T-helper 17 cell (primary cell): ENCODE measurements at places on chromosomes 3 and 15.
A peak's percentile ranks its signal among the peaks of the same experiment; 100 is the strongest.

- no peaks in the 10 kb centered on the region for H3K36me3 ChIP-seq
- H3K4me3 ChIP-seq, result no peak overlapping the region
- H3K27me3 ChIP-seq, result no peaks in the 10 kb centered on the region
- peaks cover 16% of the 10 kb centered on the region for H3K4me1 ChIP-seq
- peak overlapping the region; percentile 83 for H3K27ac ChIP-seq
Observed at GRCh38 chr3:49333091-49333490, 6.8 kb downstream of the USP4 start.

- H3K27me3 ChIP-seq, result no peaks in the 10 kb centered on the region
- peaks cover 46% of the 10 kb centered on the region for H3K4me1 ChIP-seq
- no peak for DNase-seq
- H3K4me3 ChIP-seq, result no peak overlapping the region
- H3K27ac ChIP-seq, result no peak overlapping the region
Observed at GRCh38 chr3:71154846-71155245, 428.7 kb downstream of the FOXP1 start.

- no peak overlapping the region for H3K27ac ChIP-seq
- H3K36me3 ChIP-seq, result peaks cover 2% of the 10 kb centered on the region
- peaks cover 10% of the 10 kb centered on the region for H3K4me1 ChIP-seq
Observed at GRCh38 chr3:151303751-151304150, 12.9 kb downstream of the GPR87 start.

DNA sequence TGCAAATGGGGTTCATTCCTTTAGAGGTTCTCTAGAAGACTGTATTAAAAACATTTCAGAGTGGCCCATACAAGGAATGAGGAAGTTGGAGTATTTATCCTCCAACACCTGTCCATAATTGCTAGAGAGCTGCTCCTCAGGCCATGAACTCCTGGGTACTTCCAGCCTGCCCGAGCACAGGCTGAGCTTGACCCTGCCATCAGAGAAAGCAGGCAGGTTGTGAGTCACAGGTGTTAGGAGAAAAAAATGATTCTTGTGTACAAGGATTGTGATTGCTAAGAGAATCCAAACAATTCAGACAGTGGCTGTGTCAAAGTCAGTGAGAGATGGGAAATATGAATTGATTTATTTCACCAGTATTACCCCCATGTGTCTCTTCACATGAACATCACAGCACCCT, 156.8 kb upstream of the GADL1 start:
- no peaks in the 10 kb centered on the region for H3K27me3 ChIP-seq
- no peaks in the 10 kb centered on the region for H3K4me1 ChIP-seq
- H3K4me3 ChIP-seq, result no peak overlapping the region
- no peak for DNase-seq

DNA sequence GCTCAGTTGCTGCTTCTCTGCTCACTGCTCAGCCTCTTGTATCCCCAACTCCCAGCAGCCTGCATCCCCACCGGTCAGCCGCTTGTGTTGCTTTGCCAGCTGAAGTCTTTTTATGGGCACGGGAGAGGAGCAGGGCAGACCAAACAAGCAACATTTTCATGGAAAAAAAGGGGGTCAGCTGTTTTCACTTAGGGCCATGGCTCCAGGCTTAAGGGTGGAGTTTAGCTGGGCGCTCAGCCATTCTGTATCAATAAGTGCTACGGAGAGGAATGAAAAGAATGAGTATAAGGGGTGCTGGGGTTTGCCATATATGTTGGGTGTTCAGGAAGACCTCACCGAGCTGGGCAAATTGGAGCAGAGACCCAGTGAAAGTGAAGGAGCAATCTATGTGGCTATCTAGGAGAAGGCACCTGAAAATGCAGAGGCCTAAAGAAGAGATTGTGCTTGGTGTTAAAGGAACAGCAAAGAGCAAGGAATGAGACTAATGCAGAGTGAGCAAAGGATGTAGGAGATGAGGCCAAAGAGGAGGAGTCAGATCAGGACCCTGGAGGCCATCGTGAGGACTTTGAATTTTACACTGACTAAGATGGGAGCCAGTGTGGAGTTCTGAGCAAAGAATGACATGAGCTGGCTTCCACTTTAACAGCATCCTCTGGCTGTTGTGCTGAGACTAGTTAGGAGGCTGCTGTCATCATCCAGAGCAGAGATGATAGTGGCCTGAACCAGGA, 16.6 kb upstream of the IREB2 start:
- peaks cover 3% of the 10 kb centered on the region for H3K36me3 ChIP-seq
- H3K27me3 ChIP-seq, result peaks cover 10% of the 10 kb centered on the region
- H3K4me1 ChIP-seq, result peaks cover 21% of the 10 kb centered on the region

- H3K27ac ChIP-seq, result no peak overlapping the region
- H3K36me3 ChIP-seq, result no peaks in the 10 kb centered on the region
- DNase-seq, result no peak
- no peaks in the 10 kb centered on the region for H3K4me1 ChIP-seq
- no peak overlapping the region for H3K4me3 ChIP-seq
Observed at GRCh38 chr3:29189328-29189727, 91.5 kb upstream of the RBMS3 start.

DNA sequence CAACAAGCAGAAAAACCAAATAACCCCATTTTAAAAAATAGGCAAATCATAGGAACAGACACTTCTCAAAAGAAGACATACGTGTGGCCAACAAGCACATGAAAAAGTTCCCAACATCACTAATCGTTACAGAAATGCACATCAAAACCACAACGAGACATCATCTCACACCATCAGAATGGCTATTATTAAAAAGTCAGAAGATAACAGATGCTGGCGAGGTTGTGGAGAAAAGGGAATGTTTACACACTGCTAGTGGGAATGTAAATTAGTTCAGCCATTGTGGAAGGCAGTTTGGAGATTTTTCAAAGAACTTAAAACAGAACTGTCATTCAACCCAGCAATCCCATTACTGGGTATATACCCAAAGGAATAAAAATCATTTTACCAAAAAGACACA, 60.7 kb downstream of the ABI3BP start:
- no peak overlapping the region for H3K27ac ChIP-seq
- DNase-seq, result no peak
- peaks cover 2% of the 10 kb centered on the region for H3K4me1 ChIP-seq
- H3K27me3 ChIP-seq, result no peaks in the 10 kb centered on the region
- H3K36me3 ChIP-seq, result no peaks in the 10 kb centered on the region
- H3K4me3 ChIP-seq, result no peak overlapping the region

DNA sequence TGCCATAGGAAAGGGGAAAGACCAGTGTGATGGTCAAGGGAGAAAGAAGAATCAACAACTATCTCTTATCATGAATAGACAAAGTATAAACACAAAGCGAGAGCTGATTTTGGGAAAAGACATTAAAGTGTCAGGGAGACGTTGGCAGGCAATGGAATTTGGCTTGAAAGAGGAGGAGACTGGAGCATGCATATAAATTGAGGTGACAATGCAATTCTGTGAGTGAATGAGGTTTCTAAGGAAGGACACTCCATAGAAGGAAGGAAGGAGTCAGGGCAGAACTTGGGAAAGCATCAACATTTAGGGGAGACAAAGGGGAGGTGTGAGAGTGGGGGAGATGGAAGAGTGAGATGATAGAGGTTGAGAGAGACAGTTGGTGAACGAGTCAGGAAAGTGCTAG, 543.0 kb upstream of the TBL1XR1 start:
- no peaks in the 10 kb centered on the region for H3K4me1 ChIP-seq
- H3K36me3 ChIP-seq, result no peaks in the 10 kb centered on the region
- H3K27ac ChIP-seq, result no peak overlapping the region
- no peak for DNase-seq
- no peak overlapping the region for H3K4me3 ChIP-seq
